Lower lobe of right lung (tissue), 2 donors: ENCODE measurements at places on chromosomes 7 and 10. TPM values are rescaled to one million over a fixed set of nuclear protein-coding genes. Genes with fewer than 3 reads are reported as not detected.

DNA sequence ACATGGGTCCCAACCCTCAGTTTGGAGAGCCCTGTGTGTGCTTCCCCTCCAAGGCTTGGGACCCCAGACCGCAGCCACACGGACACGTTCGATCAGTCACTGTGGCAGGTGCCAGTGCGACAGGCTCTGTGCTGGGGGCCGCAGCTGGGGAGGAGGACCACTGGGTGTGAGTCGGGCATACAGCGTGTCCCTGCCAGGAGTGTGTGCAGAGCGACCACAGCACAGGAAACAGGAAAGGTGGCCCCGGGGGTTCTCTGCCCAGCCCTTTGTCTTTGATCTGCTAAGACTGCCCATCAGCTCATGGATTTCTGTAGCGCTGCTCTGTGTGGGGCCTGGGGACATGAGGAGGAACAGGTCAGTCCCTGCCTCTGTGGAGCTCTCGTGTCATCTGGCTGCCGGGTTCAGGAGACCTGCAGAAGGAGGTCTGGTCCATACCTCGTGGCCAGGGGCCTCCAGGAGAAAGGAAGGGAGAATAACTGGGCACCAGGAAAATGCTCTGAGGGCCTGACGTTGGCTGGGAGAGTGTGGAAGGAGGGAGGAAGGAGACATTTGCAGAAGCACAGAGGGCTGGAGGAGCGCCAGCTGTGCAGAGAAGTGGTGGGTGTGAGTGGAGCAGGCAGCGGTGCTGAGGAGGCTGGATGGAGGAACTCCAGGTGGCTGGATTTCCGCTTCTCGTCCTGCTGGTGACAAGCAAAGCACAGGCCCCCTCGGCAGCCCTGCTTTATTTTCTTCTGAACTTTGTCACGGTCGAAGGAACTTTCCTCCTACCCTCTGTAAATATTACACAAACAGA lies 4.1 kb downstream of the NUDT1 start:
- H3K27me3 ChIP-seq, result no peaks in the 10 kb centered on the region
- H3K36me3 ChIP-seq, result no peaks in the 10 kb centered on the region
- peaks cover 42% of the 10 kb centered on the region for H3K4me1 ChIP-seq
- H3K4me3 ChIP-seq, result no peak overlapping the region
- no peak overlapping the region for H3K27ac ChIP-seq
- DNase-seq, result peak; percentile 70

GRCh38 chr10:34061841-34062240 lies 727.4 kb upstream of the NRP1 start:
- H3K36me3 ChIP-seq, result no peaks in the 10 kb centered on the region
- no peak for DNase-seq
- no peak overlapping the region for H3K27ac ChIP-seq
- no peaks in the 10 kb centered on the region for H3K4me1 ChIP-seq

DNA sequence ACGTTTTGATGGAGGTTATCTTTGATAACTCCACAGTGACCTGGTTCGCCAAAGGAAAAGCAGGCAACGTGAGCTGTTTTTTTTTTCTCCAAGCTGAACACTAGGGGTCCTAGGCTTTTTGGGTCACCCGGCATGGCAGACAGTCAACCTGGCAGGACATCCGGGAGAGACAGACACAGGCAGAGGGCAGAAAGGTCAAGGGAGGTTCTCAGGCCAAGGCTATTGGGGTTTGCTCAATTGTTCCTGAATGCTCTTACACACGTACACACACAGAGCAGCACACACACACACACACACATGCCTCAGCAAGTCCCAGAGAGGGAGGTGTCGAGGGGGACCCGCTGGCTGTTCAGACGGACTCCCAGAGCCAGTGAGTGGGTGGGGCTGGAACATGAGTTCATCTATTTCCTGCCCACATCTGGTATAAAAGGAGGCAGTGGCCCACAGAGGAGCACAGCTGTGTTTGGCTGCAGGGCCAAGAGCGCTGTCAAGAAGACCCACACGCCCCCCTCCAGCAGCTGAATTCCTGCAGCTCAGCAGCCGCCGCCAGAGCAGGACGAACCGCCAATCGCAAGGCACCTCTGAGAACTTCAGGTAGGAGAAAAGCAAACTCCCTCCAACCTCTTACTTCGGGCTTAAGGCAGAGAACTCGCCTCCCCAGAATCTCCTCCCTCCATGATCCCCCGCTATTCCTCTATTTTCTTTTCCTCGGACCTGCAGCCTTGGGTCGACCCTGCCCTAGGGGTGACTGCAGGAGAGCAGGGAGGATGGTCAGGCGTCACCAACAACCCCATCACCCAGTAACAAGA lies at the start of gene SERPINE1:
Gene SERPINE1 (plus strand): TSS at position 454 of the 809 bp plus-strand sequence. CDS start 1,290 bp downstream, outside the sequence.
- H3K27me3 ChIP-seq, result no peaks in the 10 kb centered on the region
- peak; percentile 83 for DNase-seq
- H3K36me3 ChIP-seq, result peaks cover 11% of the 10 kb centered on the region

GRCh38 chr10:88347022-88347421 lies 236.1 kb downstream of the RNLS start:
- H3K4me1 ChIP-seq, result peaks cover 14% of the 10 kb centered on the region
- H3K27ac ChIP-seq, result no peak overlapping the region
- no peak overlapping the region for H3K4me3 ChIP-seq
- no peaks in the 10 kb centered on the region for H3K36me3 ChIP-seq
- no peak for DNase-seq
- no peaks in the 10 kb centered on the region for H3K27me3 ChIP-seq

DNA sequence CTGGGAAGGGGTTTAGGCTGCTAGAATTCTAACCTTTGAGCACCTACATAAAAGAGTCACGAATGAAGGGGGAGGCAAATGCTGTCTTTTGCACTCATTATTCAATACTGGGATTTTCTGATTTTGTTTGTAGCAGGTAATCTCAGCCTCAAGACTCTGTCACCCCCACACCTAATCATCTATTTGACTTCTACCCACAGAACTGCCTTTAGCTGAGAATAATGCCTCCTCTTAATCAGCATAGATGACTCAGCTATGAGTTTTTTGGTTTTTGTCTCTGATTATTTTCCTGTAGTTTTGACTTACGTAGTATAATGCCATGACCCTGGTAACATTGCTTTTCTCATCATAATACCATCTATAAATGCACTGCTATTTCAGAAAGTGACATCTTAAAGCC lies 42.7 kb upstream of the CACNB2 start:
- H3K27me3 ChIP-seq, result no peaks in the 10 kb centered on the region
- H3K27ac ChIP-seq, result no peak overlapping the region
- no peak for DNase-seq
- H3K4me3 ChIP-seq, result no peak overlapping the region
- no peaks in the 10 kb centered on the region for H3K4me1 ChIP-seq

GRCh38 chr7:15832996-15833395 lies 146.5 kb upstream of the MEOX2 start:
- no peak overlapping the region for H3K4me3 ChIP-seq
- H3K36me3 ChIP-seq, result no peaks in the 10 kb centered on the region
- H3K27ac ChIP-seq, result peak overlapping the region; percentile 2
- no peaks in the 10 kb centered on the region for H3K4me1 ChIP-seq
- no peak for DNase-seq
- H3K27me3 ChIP-seq, result no peaks in the 10 kb centered on the region

GRCh38 chr7:38817526-38817925 lies 91.5 kb downstream of the VPS41 start:
- H3K27me3 ChIP-seq, result no peaks in the 10 kb centered on the region
- no peak overlapping the region for H3K27ac ChIP-seq
- H3K36me3 ChIP-seq, result peaks cover 9% of the 10 kb centered on the region
- H3K4me3 ChIP-seq, result no peak overlapping the region
- H3K4me1 ChIP-seq, result no peaks in the 10 kb centered on the region
- DNase-seq, result no peak

GRCh38 chr7:4803397-4804241 lies 28.2 kb downstream of the AP5Z1 start:
- no peaks in the 10 kb centered on the region for H3K27me3 ChIP-seq
- peak; percentile 38 for DNase-seq
- no peaks in the 10 kb centered on the region for H3K4me1 ChIP-seq
- no peak overlapping the region for H3K27ac ChIP-seq
- H3K4me3 ChIP-seq, result no peak overlapping the region

DNA sequence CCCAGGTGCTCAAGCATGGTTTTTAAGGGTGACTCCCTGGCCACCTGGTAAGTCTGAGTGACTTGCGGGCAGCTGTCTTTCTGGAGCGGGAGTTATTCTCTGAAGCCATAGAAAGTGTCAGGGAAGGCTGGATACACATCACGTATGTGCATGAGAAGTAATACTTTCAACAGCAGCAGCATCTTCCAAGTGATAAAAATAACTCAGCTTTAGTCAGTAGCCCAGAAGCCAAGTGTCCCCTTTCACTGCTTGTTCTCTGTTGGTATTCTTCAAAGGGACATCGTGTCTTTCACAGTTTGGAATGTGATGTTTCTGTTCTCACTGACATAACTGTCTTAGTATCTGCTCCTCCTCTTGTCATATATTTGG lies 97.6 kb downstream of the KIAA1217 start:
- DNase-seq, result no peak
- H3K4me3 ChIP-seq, result no peak overlapping the region
- H3K4me1 ChIP-seq, result no peaks in the 10 kb centered on the region
- H3K27me3 ChIP-seq, result no peaks in the 10 kb centered on the region
- H3K36me3 ChIP-seq, result no peaks in the 10 kb centered on the region

GRCh38 chr10:15858861-15859281 lies 1.4 kb downstream of the MINDY3 start:
- peak overlapping the region; percentile 98 for H3K4me3 ChIP-seq
- no peaks in the 10 kb centered on the region for H3K36me3 ChIP-seq
- no peak overlapping the region for H3K27ac ChIP-seq
- no peak for DNase-seq

GRCh38 chr10:103982639-103983038 lies 15.7 kb downstream of the SLK start:
- H3K27me3 ChIP-seq, result no peaks in the 10 kb centered on the region
- H3K27ac ChIP-seq, result no peak overlapping the region
- DNase-seq, result no peak
- H3K36me3 ChIP-seq, result no peaks in the 10 kb centered on the region
- H3K4me1 ChIP-seq, result peaks cover 51% of the 10 kb centered on the region
- no peak overlapping the region for H3K4me3 ChIP-seq

DNA sequence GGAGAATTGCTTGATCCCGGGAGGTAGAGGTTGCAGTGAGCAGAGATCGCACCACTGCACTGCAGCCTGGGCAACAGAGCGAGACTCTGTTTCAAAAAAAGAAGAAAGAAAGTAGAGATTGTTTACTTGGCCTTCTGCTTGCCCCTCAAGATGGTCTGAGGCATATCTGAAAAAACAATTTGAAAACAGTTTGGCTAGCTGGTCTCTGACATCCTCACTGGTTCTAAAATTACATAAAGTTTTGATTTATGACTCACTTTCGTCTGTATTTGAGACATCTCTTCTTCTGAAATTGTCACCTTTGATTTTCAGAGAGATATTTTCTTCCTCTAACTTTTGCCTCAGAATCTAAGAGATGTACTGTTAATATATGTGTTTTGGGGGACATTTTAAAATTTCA lies 49.6 kb upstream of the HELLS start:
- no peaks in the 10 kb centered on the region for H3K4me1 ChIP-seq
- no peak overlapping the region for H3K4me3 ChIP-seq
- no peak overlapping the region for H3K27ac ChIP-seq
- H3K36me3 ChIP-seq, result peaks cover 11% of the 10 kb centered on the region

- peaks cover 20% of the 10 kb centered on the region for H3K27me3 ChIP-seq
- H3K27ac ChIP-seq, result no peak overlapping the region
- H3K4me3 ChIP-seq, result no peak overlapping the region
- H3K4me1 ChIP-seq, result no peaks in the 10 kb centered on the region
- no peak for DNase-seq
These were observed 43.7 kb downstream of the HIF1AN start for GRCh38 chr10:100579261-100580090.

DNA sequence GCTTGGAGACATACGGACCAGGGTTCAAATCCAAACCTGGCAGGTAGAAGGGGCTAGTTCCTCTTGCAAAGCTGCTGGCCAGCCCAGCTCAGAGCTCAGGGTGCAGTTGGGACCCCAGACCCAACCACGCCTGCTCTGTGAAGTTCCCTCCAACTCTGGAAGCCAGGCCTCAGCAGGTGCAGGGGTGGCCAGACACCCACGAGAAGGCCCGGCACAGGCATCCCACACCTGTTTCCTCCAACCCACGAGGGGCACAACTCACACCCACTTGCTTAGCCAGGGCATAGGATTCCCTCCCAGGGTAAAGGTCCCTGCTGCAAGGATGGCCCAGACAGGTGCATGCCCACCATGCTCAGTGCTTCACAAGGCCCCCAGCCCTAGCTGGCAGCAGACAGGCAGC lies 262.4 kb downstream of the GRID1 start:
- H3K4me3 ChIP-seq, result no peak overlapping the region
- no peak overlapping the region for H3K27ac ChIP-seq
- no peaks in the 10 kb centered on the region for H3K36me3 ChIP-seq
- no peak for DNase-seq
- no peaks in the 10 kb centered on the region for H3K4me1 ChIP-seq

DNA sequence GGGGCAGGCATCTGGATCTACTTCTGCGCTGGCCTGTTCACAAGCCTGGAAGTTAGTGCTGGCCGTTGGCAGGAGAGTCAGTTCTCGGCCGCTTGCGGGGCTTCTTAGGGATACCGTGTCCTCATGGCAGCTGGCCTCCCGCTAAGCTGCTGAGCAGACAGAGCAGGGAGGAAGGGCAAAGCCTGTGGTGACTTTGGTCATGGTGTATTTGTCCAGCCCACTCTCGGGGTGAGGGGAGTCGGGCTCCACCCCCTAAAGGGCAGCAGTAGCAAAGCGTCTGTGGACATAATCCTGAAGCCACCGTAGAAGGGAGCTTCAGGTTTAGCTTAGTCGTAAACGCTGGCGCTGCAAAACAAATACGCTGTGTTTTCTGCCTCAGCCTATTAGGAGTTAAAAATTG lies 12.2 kb downstream of the UBE3C start:
- H3K36me3 ChIP-seq, result no peaks in the 10 kb centered on the region
- H3K4me1 ChIP-seq, result peaks cover 6% of the 10 kb centered on the region
- no peaks in the 10 kb centered on the region for H3K27me3 ChIP-seq
- H3K27ac ChIP-seq, result no peak overlapping the region

- no peaks in the 10 kb centered on the region for H3K4me1 ChIP-seq
- no peak overlapping the region for H3K27ac ChIP-seq
- no peaks in the 10 kb centered on the region for H3K27me3 ChIP-seq
- no peak overlapping the region for H3K4me3 ChIP-seq
- no peak for DNase-seq
These were observed 138.3 kb upstream of the ADCY1 start for GRCh38 chr7:45435846-45436245.

- H3K4me3 ChIP-seq, result no peak overlapping the region
- DNase-seq, result no peak
- H3K36me3 ChIP-seq, result no peaks in the 10 kb centered on the region
These were observed 20.8 kb upstream of the UNC5B start for GRCh38 chr10:71191551-71192076.

GRCh38 chr7:151895631-151896031 lies 18.7 kb upstream of the PRKAG2 start:
- H3K36me3 ChIP-seq, result no peaks in the 10 kb centered on the region
- no peak overlapping the region for H3K4me3 ChIP-seq
- no peak for DNase-seq
- H3K27me3 ChIP-seq, result peaks cover 6% of the 10 kb centered on the region

- DNase-seq, result no peak
- H3K27ac ChIP-seq, result no peak overlapping the region
- no peak overlapping the region for H3K4me3 ChIP-seq
- peaks cover 7% of the 10 kb centered on the region for H3K4me1 ChIP-seq
These were observed 47.9 kb upstream of the SLC35B4 start for GRCh38 chr7:134364619-134365037.

Gene CHRM2
- 2.8 TPM for total RNA-seq

Gene DYNC1I1
- 1.3 TPM for total RNA-seq

Gene CALML3
- not detected for total RNA-seq

Gene GIMAP2
- 46.9 TPM for total RNA-seq

Gene CLRN3
- total RNA-seq, result not detected

Gene TLX1
- total RNA-seq, result not detected
